Inflammatory macrophage treated with lipopolysaccharide for 4 hours (primary cell): ENCODE measurements at places on chromosomes 7 and 10.

GRCh38 chr10:14241196-14241595 is 89.5 kb downstream of the FRMD4A start:
- no peak for DNase-seq

- DNase-seq: no peak
Measured at GRCh38 chr7:99623091-99623693, 6.4 kb downstream of the ZSCAN25 start.

DNA sequence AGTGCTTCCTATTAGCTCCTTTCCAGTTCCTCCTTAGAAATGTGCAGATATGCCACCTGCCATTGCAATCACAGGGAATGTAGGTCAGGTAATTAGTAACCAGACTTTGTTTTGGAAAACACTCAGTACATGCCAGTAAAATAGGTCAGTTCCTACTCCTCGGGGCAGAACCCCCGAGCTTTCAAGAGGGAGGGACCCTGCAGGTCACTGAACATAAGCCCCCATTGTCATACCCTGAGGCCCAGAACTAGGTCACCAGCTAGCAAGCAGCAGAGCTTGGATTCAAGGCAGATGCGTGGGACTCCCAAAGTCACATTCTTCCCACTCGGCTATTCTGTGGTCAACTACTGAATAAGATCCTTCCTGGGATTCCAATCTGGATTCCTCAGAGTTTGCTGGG is 104.8 kb downstream of the PPP1R3C start:
- no peak for DNase-seq

- DNase-seq: no peak
Measured at GRCh38 chr7:34242391-34242790, 337.1 kb downstream of the BMPER start.

DNA sequence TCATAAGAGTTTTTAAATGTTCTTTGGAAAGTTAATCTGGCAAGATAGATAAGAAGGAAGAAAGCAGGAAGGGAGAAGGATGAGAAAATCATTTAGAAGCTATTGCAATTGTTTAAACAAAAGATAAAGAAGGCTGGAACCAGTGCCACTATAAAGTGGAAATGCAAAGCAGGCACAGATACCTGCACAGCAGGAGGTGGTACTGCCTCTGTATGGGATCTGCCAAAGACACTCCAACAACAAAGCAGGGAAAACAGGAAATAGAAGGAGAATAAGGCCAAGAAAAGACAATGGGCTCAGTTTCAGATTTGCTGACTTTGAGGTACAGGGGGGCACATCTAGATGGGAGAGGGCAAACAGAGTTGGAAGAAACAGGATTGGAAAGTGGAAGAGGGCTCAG is 138.6 kb downstream of the PPP1R17 start:
- no peak for DNase-seq

- DNase-seq: no peak
Measured at GRCh38 chr10:63071145-63071544, 62.0 kb upstream of the NRBF2 start.

DNA sequence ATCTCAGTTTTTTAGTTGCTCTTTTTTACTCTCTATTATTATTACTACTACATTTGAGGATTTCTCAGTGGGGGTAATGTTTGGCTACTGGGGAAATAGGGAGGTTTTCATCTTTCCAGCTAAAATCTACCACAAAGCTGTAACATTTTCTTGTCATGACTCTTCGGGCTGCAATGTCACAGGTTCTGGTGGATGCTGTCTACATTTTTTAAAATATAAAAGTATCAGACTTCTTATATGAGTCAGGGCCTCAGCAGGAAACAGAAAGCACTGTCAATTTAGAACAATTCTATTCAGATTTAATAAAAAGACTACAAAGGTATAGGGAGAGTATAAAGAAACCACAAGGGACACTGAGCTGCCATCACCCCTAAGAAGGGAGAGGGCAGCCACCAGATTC is 61.6 kb downstream of the DNAJC12 start:
- no peak for DNase-seq

DNA sequence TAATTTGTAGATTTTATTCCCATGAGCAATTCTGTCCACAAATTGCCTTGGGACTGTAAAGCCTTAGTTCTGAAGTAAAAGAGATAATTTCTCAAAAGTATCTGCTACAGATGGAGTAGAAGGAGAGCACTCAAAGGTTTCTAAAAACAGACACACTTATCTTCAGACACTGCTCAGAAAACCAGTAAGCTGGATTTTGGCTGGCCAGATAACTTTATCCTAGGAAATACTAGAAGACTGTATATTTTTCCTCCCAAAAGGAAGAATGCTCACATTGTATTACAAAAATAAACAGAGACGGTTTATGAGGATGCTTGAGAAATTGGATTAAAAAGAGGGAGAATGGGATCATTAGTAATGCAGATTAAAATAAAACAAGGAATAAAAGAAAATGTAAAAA is 178.0 kb upstream of the IGFBP3 start:
- no peak for DNase-seq

DNA sequence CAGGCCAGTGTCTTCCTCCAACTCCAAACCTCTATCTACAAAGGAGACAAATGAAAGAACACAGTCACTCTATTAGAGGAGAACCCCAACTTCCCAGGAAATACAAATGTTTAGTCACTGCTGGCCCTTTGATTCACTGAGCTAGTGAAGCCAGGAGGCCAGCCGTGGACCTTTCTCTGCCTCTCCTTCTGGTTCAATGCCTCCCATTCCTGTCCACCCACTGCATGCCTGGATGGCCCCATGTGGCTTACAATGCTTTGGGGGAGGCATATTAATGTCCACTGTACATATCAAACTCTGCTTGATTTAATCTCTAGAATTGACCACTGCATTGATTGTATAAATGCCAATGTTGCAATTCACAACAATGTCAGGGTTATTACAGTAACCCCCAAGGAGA is 687.3 kb downstream of the KCNMA1 start:
- DNase-seq: no peak

DNA sequence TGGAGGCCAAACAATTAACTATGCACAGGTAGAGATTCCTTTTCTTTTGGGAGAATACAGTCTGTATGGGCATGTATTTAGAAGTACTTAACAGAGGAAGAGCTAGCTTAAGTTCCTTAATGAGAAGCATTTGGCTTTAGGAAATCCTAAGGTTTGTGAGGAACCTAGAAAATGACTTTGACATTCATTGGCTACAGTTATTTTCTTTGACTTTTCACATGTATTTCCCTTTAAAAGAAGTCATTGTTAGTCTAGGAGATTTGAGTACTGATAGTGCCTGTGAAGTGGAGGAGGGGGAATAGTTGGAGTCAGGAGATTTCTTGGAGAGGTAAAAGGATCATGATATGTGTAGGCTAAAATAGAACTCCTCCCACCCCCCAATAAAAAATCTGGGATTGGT is 3.6 kb downstream of the HELLS start:
- DNase-seq: no peak

DNA sequence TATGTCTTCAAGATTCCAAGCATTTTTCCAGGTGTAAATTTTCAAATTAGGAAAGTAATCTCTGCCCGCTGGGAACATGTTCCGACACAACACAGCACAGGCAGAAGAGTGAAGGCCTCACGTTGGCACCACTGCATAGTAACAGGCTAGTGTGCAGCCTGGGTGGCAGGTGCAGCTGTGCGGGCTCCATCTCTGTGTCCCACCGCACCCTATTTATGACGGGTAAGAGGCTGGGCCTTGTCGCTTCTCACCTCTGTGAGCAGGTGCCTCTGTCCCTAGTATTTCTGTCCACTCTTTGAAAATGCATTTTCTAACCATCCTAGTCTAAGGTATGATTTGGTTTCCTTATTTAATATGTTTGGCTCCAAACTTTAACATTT is 24.1 kb downstream of the VIPR2 start:
- no peak for DNase-seq
